ENCODE measurements at places on chromosomes 1 and 21. TPM values are rescaled to one million over a fixed set of nuclear protein-coding genes. Genes with fewer than 3 reads are reported as not detected.
A peak's percentile ranks its signal among the peaks of the same experiment; 100 is the strongest.

Gene JAM2
- total RNA-seq, result 0.33 TPM

Gene SEMA4A
- 12.1 TPM for total RNA-seq

Gene OR6N1
- not detected for total RNA-seq

Gene UBE2U
- total RNA-seq, result not detected

DNA sequence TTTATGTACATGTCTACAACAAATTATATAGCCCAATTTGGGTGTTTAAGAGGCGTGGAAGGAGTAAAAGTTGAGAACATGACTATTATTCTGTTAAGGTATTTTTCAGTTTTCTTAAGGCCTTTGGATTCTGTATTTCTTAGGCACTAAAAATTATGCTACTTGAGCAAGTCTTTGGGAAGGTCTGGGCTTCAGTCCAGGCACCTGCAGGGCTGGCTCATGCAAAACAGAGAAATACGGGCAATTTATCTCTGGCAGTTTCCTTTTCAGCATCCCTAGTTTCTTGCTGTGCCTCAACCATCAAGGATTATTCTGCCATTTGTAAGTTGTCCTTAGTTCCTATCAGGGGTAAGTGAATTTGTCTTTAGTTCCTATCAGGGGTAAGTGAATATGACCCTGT lies 358.8 kb upstream of the B3GALT2 start:
- DNase-seq, result no peak
- H3K4me3 ChIP-seq, result no peak overlapping the region
- no peak overlapping the region for H3K27ac ChIP-seq
- H3K36me3 ChIP-seq, result peaks cover 17% of the 10 kb centered on the region
- no peaks in the 10 kb centered on the region for H3K27me3 ChIP-seq
- peaks cover 30% of the 10 kb centered on the region for H3K4me1 ChIP-seq

DNA sequence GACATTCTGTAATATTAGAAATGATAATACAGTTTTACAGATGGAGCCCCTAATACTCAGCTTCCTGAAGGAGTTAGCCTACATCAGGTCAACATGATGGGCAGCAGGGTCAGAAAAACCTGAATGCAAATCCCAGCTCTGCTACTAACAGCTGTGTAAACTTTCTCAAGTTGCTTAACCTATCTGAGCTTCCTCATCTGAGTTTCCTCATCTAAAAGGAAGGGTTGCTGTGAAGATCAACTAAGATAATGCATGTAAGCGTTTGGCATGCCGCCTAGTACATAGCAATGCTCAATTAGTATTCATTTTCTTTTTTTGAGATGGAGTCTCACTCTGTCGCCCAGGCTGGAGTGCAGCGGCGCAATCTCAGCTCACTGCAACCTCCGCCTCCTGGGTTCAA lies 18.4 kb upstream of the DESI2 start:
- no peak overlapping the region for H3K27ac ChIP-seq
- no peak overlapping the region for H3K4me3 ChIP-seq
- H3K4me1 ChIP-seq, result no peaks in the 10 kb centered on the region
- H3K36me3 ChIP-seq, result no peaks in the 10 kb centered on the region

DNA sequence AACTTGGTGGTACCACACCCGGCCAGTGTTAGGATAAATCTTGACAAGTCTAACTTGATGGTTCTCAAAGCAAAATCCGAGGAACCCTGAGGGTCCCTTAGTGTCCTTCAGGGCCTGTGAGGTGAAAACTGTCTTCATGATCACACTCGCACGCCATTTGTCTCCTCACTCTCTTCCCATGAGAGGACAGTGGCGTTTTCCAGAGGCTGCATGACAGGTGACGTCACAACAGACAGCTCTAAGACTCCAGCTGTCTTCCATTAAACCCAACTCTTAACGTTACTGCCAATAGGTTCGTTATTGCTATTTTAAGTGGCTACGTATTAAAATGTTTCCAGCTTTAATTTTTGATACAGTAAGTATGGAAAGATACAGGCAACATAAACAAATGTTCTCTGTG lies 13.8 kb downstream of the CFAP74 start:
- DNase-seq, result no peak
- H3K36me3 ChIP-seq, result no peaks in the 10 kb centered on the region
- peaks cover 12% of the 10 kb centered on the region for H3K27me3 ChIP-seq
- no peaks in the 10 kb centered on the region for H3K4me1 ChIP-seq
- no peak overlapping the region for H3K4me3 ChIP-seq

DNA sequence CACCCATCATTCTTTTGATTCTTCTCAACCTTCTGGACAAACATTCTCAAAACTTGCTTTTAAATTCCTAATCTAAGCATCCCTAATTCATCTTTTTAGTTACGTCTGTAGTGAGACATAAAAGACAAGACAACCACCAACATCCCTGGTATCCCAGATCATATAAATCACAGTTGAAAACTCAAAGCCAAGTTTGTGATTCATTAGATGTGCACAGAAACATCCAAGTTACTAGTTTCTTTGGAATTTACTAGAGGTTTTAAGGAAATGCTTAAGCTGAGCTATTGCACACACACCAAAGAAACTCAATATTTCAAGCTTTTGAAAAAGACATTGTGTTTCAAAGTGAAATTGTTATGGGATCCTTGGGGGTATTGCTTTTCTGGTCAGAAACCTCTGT lies 47.6 kb downstream of the ATP6V1G3 start:
- H3K27ac ChIP-seq, result no peak overlapping the region
- no peaks in the 10 kb centered on the region for H3K36me3 ChIP-seq
- no peak overlapping the region for H3K4me3 ChIP-seq
- peaks cover 5% of the 10 kb centered on the region for H3K4me1 ChIP-seq

- H3K27ac ChIP-seq, result no peak overlapping the region
- peaks cover 4% of the 10 kb centered on the region for H3K4me1 ChIP-seq
- no peak for DNase-seq
- H3K4me3 ChIP-seq, result no peak overlapping the region
- peaks cover 3% of the 10 kb centered on the region for H3K27me3 ChIP-seq
- H3K36me3 ChIP-seq, result no peaks in the 10 kb centered on the region
Observed at GRCh38 chr1:228208831-228209551, 1.1 kb downstream of the OBSCN start.

DNA sequence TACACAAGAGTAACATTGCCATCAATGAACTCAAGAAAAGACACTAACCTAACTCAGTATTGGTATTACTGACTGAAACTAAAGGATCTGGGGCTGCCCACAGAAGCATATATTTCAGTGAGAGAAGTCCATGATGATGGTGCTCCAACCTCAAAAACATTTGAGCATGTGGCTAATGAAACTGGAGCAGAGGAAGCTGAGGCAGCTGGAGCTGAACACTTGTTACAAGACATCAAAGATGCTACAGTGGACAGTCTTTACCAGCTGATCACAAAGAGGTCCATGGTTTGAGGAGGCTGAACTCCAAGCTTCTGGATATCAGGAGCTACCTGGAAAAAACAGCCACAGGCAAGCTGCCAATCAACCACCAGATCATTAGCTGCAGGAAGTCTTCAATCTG lies 42.2 kb upstream of the TTC39A start:
- H3K4me1 ChIP-seq, result no peaks in the 10 kb centered on the region
- DNase-seq, result no peak
- no peaks in the 10 kb centered on the region for H3K27me3 ChIP-seq
- peaks cover 16% of the 10 kb centered on the region for H3K36me3 ChIP-seq
- H3K27ac ChIP-seq, result peak overlapping the region; percentile 39
